K562 (cell line): ENCODE measurements at places on chromosomes 12 and 14. TPM values are rescaled to one million over a fixed set of nuclear protein-coding genes. Genes with fewer than 3 reads are reported as not detected.

TSPAN19 gene
- total RNA-seq = not detected in 2 replicates

FOXN4 gene
- total RNA-seq = not detected in 2 replicates

ABCC9 gene
- 0.11 and 0.40 TPM in 2 replicates for total RNA-seq

OR10AD1 gene
- not detected in 2 replicates for total RNA-seq

RASAL1 gene
- total RNA-seq = 0.16 TPM in 1 of 2 replicates, not detected in the other

ARID4A gene
- 8.4 and 11.5 TPM in 2 replicates for total RNA-seq

YBX3 gene
- 196 and 210 TPM in 2 replicates for total RNA-seq

TAS2R43 gene
- not detected in 2 replicates for total RNA-seq

ZFHX2 gene
- 0.11 and 0.22 TPM in 2 replicates for total RNA-seq

FLRT2 gene
- total RNA-seq = 0.02 and 0.04 TPM in 2 replicates

BDKRB2 gene
- 0.02 TPM in 1 of 2 replicates, not detected in the other for total RNA-seq

FGFR1OP2 gene
- total RNA-seq = 31.8 and 32.6 TPM in 2 replicates
